Stimulated activated effector memory CD8-positive, alpha-beta T cell treated with anti-CD3 and anti-CD28 coated beads, Interleukin-12 subunit alpha, Interleukin-12 subunit beta, amount 100 ng/mL, for 72 hours (primary cell): ENCODE measurements at places on chromosomes 12 and 14.

DNA sequence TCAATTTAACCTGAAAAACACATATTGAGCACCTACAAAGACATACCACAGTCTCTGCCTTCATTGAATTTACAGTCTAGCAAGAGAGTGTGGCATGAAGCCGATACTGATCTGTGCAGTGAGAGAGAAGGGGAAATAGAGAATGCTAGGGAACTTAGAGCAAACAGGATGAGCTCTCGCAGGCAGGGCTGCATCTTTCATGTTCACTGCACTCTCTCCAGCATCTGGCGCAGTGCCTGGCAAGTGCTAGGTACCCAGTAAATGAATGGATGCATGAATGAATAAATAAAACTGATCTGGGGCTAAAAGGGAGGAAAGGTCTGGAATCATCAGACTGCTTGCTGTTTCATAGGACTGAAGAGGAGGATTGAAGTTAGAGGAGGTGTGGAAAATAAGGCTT lies 256.5 kb upstream of the NPAS3 start:
- no peak for DNase-seq

DNA sequence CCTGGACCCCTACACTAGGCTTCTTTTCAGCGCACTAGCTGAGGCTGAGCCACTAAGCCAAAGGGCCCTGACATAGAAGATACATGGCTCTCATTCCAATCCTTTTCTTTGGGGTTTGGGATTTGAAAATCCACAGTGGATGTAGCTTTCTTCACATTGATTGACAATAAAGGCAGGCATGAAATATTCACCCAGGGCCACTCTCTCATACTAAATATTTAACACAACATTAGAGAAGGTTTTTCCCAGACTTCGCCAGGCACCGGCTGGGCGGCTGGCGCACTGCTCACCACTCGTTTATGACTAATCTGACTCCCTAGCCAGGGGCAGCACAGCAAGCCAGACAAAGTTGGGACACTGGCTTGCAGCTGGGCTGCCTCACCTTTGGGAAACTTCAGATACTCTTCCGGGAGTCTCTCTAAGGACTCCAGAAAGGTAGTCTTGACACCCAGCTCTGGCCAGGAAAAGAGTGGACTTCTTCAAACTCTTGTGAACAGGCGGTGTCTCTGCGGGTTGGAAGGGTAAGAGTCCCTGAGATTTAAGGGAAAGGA lies 699 bp upstream of the HOXC11 start:
- DNase-seq = no peak

GRCh38 chr12:71134405-71134804 lies 23.4 kb downstream of the TSPAN8 start:
- no peak for DNase-seq

DNA sequence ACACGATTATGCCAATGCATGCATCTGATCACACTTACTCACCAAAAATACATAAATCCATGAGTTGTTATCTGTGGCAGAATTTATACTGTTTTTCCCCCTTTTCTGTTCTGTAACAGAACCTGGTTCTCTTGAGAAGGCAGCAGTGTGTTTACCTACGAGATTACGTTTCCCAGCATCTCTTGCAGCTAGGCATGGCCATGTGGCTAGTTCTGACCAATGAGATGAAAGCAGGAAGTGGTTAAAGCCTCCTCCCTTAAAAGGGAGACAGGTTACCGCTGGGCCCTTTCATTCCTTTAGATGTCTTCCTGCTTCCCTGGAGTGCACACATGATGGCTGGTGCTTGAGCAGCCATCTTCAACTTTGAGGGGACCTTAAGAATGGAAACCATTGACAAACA lies 11.7 kb upstream of the ASPG start:
- no peak for DNase-seq

DNA sequence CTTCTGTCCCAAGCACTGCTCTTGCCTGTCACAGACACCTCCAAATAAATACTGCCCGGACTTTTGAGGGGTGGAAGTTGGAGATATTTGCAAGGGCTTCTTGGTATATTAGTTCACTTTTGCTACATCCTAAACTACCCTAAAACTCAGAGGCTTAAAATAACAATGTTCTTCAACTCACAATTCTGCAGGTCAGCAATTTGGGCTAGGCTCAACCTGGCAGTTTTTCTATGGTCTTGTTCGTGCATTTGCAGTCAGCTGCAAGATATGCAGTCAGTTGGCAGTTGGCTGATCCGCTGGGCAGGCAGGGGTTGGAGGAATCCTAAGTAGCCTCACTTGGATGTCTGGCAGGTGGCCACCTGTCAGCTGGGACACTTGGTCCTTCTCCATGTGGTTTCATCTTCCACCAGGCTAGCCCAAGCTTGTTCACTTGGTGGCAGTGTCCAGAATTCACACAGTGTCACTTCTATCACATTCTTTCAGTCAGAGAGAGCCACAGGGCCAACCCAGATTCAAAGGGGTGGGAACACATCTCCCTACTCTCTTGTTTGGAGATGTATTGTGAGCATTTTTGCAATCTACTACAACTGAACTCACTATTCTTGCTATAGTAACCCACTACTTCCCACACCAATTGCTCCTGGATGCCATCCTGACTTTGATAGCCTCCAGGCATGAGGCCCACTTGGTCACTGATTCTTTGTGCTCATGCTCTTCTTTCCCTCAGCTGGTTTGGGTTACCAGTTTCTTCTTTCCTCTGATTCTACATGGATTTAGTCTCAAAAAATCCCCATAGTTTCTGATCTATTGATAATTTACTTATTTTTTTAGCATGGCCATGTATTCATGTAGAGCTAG lies 27.8 kb upstream of the CAPRIN2 start:
- no peak for DNase-seq

- no peak for DNase-seq
These were observed 15.8 kb upstream of the VPS33A start for GRCh38 chr12:122282061-122282460.

DNA sequence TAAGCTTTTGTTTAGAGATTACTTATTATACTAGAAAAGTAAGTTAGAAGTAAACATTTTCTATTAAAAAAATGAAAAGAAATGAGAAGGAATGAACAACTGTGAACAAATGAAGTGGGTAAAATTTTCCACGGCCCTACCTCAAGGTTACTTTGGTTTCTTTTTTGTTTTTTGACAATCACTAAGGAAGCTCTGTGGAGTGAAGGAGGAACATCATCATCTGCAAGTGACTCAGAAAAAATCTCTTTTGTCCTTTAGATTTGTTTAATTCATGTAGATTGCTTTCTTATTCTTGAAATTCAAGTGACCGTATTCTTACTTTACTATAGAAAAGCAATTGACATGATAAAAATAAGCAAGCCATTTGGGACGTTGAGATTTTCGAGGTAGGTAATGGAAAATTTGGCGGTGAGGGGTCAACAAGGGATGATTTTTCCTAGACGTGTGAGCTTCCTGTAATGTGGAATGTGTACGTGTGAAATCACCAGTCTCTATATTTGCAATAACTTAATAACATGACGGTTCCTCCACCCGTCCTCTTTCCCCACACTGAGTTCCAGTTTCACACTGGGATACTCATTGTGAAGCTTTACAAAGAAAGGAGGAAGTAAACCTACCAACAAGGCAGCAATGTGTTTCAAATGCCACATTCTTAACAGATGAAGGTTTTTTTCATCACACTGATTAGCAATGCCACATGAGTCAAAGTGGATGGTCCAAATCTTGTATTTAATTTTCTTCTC lies 62.3 kb upstream of the EGLN3 start:
- no peak for DNase-seq

GRCh38 chr14:94361682-94362081 lies 26.7 kb downstream of the SERPINA1 start:
- DNase-seq = no peak
